GM12878 (cell line): ENCODE measurements at places on chromosomes 1 and 21. TPM values are rescaled to one million over a fixed set of nuclear protein-coding genes. Genes with fewer than 3 reads are reported as not detected.

PAQR6 gene
- 0.61 and 0.77 TPM in 2 replicates for polyA plus RNA-seq

RAB42 gene
- 0.28 and 0.40 TPM in 2 replicates for polyA plus RNA-seq

ZDHHC18 gene
- 1.3 and 1.7 TPM in 2 replicates for polyA plus RNA-seq

ACTL8 gene
- not detected in 2 replicates for polyA plus RNA-seq

PLEKHA6 gene
- not detected in 2 replicates for polyA plus RNA-seq
